CD4-positive, alpha-beta T cell treated with Interleukin-6 for 4 hours (primary cell): ENCODE measurements at places on chromosomes 2 and 18.
A peak's percentile ranks its signal among the peaks of the same experiment; 100 is the strongest.

DNA sequence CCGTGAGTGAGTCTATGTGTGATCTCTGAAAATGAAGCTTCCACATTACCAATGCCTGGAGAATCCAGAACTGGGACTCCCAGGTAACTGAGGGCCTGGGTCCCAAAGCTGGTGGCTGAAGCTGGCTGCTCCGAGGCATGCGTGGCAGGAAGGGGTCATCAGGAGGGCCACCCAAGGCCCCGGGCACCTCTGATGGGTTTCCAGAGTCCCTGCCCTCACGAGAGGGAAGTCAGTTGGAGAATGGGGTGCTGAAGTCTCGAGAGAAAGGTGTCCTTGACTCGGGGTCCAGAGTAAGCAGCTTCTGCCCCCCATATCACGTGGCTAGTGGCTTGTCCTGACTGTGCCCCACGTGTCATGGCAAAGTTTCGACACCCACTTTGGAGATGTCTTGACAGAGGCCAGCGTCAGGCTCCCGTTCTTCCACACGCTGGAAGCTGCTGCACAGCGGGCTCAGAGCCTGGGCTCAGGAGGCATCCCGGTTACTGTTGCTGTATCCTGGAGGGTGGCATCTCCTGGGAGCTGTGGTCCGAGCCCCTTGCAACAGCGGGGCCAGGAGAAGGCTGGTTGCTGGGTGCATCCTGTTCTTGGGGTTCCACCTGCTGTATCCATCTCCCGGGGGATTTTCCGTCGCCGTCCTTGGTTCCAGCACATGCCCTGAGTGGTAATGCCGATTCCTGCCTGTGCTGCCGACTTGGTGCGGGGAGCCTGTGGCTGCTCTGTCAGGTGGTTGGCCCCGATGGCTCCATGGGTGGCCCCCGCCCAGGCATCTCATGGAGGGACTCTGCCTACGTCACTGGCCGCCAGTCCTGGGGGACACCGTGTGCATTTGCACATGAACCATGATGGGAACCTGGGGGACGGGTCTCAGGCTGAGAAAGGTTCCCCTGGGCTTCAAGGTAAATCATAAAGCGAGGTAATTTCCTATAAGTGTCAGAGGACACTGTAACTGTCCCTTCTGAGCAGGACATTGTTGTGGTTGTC is 183.3 kb upstream of the HDAC4 start:
- no peak for DNase-seq

DNA sequence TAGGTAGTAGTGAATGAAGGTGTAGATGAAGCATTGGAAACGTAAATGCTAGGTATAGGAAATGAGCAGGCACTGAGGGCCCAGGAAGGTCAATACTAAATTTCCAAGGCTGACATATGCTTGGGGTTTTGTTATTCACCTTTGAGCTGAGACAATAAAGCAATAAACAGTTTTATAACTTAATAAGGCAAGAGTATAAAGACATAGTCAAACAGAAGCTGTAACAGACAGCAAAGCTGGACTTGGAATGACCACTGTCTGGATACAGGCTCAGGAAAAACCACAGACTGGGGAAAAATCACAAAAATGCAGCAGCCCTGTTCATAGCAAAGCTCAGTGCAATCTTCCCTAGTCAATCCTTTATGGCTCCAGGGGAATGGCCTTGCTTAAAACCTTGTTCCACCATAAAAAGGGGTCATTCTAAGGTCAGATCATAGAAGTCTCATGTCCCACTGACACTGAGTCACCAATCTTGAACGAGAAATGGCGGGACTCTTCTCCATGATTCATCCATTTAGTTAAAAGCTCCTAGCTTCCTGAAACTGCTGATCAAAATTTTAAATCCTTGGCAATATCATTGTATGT is 493.3 kb downstream of the CMPK2 start:
- DNase-seq, result no peak

DNA sequence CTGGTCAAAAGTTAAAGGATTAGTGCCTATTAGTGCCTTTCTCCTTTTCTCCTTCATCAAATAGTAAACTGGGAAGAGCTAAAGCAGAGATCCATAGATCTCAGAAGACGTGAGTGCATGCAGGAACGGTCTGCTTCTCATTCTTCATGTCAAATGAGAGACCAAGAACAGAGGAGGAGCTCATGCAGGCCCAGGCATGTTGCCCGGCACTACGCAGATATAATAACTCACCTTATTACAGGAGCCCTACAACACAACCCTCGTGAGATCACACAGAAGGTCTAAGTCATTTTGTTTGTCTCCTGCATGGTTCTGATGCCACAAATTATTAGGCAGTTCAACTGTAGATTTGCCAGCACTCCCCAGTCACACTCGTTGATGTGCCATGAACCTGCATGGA is 71.8 kb downstream of the CMPK2 start:
- DNase-seq, result no peak

DNA sequence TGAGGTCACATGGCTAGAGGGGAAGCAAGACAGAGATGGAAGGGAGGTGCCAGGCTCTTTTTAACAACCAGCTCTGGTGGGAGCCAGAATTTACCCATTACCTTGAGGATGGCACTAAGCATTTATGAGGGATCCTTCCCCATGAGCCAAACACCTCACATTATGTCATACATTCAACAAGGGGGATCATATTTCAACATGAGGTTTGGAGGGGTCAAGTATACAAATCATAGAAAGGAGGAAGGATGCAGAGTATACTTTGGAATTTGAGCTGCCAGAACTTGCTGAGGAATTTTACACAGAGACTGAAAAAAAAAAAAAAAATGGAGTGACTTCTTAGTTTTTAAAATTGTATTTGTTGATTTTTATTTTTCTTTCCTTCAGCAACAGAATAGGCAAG is 891.4 kb downstream of the CCDC85A start:
- DNase-seq, result no peak

DNA sequence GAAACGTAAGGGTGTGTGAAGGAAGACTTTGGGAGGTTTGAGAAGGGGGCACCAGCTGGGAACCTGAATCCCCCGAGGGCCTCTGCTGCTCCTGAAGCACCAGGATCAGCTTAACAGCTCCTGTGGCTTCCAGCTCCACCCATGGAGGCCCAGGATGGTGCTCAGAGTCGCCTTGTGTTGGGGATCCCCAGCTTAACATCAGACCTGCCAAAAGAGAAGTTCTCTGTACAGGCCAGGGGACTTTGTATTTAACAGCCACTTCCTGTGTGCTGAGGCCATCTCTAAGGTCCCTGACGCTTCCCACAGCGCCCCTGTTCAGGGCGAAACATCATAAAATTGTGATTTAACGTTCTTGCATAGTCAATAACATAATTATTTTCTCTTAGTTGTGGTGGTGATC is 77.5 kb downstream of the NCK2 start:
- DNase-seq, result peak; percentile 21

GRCh38 chr2:144310889-144311608 is 208.9 kb downstream of the ZEB2 start:
- no peak for DNase-seq

DNA sequence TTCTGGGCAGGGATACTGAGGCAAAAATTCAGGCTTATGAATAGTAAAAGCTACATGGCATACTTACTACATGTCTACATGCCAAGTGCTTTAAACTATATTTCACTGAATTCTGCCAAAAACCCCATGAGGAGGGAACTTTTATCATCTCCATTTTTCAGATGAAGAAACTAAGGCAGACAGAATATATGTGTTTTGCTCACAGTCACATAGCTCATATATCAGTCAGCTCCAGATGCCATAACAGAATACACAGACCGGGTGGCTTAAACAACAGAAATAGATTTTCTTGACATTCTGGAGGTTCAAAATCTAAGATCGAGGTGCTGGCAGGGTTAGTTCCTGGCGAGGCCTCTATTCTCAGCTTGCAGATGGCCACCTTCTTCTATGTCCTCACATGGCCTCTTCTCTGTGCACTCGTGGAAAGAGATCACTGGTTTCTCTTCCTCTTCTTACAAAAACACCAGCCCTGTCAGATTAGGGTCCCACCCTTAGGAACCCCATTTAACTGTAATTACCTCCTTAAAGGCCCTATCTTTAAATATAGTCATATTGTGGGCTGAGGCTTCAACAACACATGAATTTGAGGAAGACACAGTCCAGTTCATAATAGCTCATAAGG is 27.1 kb upstream of the CREB1 start:
- no peak for DNase-seq

DNA sequence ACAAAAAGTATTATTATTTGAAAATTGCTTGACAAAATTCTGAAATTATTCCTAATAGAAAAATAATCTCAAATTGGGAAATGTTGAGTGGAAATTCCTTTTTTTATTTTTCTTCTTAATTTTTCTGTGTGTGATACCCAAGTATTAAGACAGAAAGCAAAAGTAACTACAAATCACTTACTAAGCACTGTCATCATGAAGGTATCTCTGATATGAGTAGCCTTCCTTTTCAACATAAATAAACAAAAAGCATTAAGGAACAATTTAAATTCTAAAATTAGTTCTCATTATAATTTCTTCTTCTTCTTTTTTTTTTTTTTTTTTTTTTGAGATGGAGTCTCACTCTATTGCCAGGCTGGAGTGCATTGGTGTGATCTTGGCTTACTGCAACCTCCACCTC is 174.2 kb upstream of the RBMS1 start:
- no peak for DNase-seq

- no peak for DNase-seq
Observed at GRCh38 chr18:52657043-52657805, 317.2 kb downstream of the DCC start.

- DNase-seq, result no peak
Observed at GRCh38 chr2:35298493-35298892, 1057.1 kb upstream of the CRIM1 start.

DNA sequence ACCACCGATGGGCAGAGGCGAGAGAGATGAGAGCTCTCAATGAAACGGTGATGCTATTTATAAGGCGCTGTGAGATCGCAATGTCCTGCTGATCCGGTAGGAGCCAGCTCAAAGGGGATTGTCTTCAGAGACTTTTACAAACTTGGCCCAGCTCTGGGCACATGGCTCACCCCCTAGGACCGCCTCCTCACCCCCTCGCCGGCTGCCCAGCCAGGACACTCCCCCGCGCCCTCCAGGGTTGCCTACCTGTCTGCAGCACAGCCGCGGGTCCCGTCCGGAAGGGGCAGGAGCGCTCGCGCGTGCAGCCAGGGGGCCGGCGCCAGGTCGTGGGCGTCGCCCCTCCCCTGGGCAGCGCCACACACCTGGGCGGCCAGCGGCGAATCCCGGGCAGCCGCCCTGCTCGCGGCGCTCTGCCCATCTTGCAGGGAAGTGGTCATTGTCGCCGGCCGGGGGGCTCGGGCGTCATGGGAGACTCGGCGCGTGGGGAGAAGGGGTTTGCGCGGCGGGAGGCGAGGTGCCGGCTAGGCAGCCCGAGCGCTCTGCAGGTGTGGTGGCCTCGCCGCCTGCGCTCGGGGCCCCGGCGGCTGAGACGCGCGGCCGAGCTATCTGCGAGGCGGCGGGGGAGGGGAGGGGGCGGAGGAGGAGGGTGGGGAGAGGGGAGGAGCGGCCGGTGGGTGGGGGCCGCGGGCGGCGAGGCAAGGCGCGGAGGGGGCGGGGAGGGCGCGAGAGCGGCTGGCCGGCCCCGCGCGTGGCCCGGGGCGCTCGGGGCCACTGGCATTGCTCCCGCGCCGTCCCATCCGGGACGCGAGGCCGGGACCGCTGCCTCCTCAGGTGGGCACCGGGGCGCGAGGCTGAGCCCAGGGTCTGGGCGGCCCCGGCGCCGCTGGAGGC is at the start of gene GRB14:
Gene GRB14, minus strand, starts transcription at position 610 of the 891 bp plus-strand sequence. Its CDS starts 173 bp downstream, at position 437.
- no peak for DNase-seq

GRCh38 chr18:31619291-31619690 is 27.6 kb downstream of the TTR start:
- no peak for DNase-seq

DNA sequence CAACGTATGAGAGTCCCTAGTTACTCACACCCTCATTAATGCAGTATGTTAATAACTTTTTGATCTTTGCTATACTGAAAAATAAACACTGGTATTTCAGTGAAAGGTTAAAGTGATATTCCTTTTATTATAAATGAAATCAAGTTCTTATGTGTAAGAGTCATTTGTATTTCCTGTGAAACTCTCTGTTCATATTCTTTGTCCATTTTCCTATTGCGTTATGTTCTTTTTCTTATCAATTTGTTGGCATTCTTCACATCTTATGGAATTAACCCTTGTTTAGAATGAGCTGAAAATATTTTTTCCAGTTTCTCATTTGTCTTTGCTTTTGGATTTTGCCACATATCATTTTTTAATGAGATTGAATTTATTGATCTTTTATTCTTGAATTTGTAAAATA is 44.8 kb downstream of the NDUFAF7 start:
- no peak for DNase-seq

GRCh38 chr18:22670914-22671313 is 253.2 kb upstream of the CTAGE1 start:
- no peak for DNase-seq

GRCh38 chr2:111118981-111119821 is 1.5 kb upstream of the BCL2L11 start:
- DNase-seq, result peak; percentile 43

- DNase-seq, result no peak
Observed at GRCh38 chr2:212421556-212422334, 116.9 kb downstream of the ERBB4 start.
